ENCODE measurements at places on chromosomes 3 and 15.

DNA sequence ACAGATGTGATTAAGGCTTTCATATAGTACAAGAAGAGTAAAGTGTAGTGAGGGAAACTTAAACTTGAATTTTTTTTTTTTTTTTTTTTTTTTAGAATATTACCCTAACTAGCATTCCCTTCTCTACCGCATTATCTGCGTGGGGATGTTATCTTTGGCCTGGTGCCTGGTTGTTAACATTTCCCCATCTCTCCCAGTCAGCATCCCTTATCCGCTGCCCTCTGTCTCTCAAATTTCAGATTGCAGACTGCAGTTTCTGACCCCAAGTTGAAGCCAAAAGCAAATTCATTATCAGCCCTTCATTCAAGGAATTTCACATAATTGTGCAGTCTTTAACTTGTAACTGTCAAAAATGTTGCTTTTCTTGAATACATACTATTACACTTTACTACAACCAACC lies 353.0 kb downstream of the PLOD2 start:
- DNase-seq = no peak

GRCh38 chr3:11499144-11499543 lies 144.6 kb downstream of the VGLL4 start:
- DNase-seq = no peak

GRCh38 chr3:105119801-105120340 lies 246.8 kb upstream of the ALCAM start:
- DNase-seq = no peak

DNA sequence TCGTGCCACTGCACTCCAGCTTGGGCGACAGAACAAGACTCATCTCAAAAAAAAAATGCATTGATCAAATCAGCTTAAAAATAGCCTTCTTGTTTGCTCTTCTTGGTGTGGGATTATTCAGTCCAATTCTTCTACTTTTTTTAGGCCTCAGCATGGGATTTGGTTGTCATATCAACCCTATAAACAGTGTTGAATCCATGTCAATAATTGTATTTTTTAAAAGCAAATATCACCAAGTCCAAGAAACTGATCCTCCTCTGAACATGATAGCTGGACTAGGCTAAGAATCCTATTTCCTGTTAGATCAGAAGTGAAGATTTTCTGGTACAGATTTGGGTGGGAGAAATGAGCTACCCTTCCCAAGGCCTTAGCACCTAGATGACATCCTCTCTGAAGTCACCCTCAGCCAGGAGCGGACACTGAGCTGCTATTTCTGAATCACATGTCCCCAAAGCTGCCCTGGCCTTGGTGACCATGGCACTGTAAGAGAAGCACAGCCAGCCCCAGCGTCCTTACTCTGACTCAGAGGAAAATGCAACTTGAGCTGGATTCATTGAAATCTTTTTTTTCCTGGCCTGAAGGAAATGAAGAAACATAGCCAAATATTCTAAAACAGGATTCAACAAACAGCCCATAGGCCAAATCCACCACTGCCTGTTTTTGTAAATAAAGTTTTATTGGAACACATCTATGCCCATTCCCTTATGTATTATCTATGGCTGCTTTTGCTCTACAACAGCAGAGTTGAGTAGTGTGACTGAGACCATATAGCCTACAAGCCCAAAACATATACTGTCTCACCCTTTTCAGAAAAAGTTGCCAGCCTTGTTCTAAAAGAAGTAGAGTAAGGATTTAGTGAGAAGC lies 215.9 kb upstream of the CTDSPL start:
- DNase-seq = no peak

DNA sequence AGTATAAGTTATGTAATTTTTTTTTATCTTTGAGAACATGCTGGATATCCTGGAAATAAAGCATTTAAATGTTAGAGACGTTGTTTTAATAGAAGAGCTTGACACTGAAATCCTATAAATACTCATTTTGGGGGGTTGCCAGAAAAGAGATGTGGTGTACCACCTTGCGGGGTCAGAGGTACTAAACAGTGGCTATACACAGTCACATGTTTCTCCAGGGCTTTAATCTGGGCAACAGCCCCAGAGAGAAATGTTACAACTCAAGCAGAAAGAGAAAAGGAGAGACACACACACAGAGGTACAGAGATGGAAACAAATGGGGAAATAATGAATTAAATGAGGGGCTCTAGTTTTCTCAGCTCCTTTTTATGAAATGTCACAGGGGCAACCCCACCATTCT lies 113.8 kb downstream of the SENP2 start:
- DNase-seq = no peak

GRCh38 chr3:87414271-87414670 lies 137.9 kb upstream of the POU1F1 start:
- DNase-seq = no peak

- DNase-seq = no peak
Observed at GRCh38 chr3:51934991-51935885, 6.5 kb downstream of the RRP9 start.

DNA sequence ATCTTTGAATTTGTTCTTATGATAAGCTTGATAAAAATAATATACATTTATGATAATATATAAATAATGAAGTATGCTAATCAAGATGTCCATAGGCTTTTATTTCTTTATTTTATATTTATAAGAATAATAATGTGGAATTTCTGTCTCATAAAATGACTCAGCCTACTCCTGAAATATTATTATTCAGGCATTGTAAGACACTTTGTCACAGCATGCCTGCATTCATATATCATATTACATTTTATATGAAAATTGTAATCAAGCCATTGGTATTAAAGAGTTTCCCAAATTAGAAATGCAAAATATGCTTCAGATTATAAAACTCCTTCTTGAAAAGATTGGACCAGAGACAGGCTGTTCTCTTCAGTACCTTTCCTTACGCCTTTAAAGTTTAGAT lies 1303.7 kb upstream of the CADM2 start:
- no peak for DNase-seq

GRCh38 chr3:119613872-119614271 lies 16.2 kb downstream of the PLA1A start:
- no peak for DNase-seq

- no peak for DNase-seq
Observed at GRCh38 chr15:67086637-67086914, 21.2 kb downstream of the SMAD3 start.

DNA sequence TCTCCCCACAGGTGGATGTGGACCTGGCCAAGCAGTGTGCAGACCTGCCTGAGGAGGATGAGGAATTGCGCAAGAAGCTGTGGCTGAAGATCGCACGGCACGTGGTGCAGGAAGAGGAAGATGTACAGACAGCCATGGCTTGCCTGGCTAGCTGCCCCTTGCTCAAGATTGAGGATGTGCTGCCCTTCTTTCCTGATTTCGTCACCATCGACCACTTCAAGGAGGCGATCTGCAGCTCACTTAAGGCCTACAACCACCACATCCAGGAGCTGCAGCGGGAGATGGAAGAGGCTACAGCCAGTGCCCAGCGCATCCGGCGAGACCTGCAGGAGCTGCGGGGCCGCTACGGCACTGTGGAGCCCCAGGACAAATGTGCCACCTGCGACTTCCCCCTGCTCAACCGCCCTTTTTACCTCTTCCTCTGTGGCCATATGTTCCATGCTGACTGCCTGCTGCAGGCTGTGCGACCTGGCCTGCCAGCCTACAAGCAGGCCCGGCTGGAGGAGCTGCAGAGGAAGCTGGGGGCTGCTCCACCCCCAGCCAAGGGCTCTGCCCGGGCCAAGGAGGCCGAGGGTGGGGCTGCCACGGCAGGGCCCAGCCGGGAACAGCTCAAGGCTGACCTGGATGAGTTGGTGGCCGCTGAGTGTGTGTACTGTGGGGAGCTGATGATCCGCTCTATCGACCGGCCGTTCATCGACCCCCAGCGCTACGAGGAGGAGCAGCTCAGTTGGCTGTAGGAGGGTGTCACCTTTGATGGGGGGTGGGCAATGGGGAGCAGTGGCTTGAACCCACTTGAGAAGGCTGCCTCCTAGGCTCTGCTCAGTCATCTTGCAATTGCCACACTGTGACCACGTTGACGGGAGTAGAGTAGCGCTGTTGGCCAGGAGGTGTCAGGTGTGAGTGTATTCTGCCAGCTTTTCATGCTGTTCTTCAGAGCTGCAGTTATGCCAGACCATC lies 8.6 kb downstream of the VPS18 start:
- DNase-seq = no peak

DNA sequence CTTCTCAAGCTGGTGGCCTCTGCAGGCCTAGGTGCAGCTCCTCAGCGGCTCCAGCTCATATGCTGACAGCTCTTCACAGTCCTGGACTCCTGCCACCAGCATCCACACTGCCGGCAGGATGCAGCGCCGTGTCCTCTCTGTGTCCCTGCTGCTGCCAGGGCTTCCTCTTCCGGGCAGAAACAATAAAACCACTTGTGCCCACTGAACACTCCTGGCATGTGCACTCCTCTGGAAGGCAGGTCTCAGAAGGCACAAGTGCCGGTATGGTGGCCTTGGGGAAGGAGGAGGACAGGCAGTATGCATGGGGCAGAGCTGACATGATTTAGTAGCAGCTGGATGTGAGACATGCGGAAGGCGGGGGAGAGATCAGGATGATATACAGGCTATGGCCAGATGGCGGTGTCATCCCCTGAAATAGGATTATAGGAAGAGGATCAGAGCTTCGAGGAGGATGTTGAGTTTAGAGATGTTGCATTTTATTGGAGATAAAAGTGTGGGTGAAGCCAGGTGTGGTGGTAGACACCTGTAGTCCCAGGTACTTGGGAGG lies 7.5 kb upstream of the MAN2A2 start:
- DNase-seq = no peak

- no peak for DNase-seq
Observed at GRCh38 chr3:139659511-139659910, 18.3 kb downstream of the NMNAT3 start.

- DNase-seq = no peak
Observed at GRCh38 chr3:112974178-112974517, 755 bp downstream of the CD200R1 start.

GRCh38 chr15:34795267-34796081 lies at the start of gene ACTC1:
Gene ACTC1 (minus strand): TSS chr15:34795549. CDS start chr15:34794808, 741 bp downstream.
- DNase-seq = no peak

DNA sequence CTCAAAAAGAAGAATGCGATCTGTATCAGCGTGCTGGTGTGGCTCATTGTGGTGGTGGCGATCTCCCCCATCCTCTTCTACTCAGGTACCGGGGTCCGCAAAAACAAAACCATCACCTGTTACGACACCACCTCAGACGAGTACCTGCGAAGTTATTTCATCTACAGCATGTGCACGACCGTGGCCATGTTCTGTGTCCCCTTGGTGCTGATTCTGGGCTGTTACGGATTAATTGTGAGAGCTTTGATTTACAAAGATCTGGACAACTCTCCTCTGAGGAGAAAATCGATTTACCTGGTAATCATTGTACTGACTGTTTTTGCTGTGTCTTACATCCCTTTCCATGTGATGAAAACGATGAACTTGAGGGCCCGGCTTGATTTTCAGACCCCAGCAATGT lies 1.3 kb downstream of the P2RY1 start:
- DNase-seq = no peak

GRCh38 chr15:48336940-48337339 lies 5.7 kb downstream of the DUT start:
- DNase-seq = no peak

GRCh38 chr3:130773366-130773765 lies 26.7 kb upstream of the PIK3R4 start:
- no peak for DNase-seq

DNA sequence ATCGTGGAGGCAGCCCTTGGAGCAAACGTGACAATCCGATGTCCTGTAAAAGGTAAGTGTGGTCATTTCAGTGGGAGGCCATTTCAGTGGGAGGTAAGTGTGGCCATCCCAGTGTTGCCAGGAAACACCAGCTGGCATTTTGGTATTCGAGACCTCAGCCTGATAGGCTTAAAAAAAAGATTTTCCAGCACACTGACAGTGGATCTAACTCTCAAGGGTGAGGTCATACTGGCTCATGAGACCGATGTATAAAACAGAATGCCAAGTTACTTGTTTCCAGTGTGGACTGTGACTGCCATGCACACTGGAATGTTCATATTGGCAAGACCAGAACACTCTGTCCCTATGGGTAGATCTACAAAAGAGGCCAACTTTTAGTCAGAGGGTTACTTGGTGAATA lies 244.4 kb upstream of the GOLGA6L4 start:
- DNase-seq = no peak

DNA sequence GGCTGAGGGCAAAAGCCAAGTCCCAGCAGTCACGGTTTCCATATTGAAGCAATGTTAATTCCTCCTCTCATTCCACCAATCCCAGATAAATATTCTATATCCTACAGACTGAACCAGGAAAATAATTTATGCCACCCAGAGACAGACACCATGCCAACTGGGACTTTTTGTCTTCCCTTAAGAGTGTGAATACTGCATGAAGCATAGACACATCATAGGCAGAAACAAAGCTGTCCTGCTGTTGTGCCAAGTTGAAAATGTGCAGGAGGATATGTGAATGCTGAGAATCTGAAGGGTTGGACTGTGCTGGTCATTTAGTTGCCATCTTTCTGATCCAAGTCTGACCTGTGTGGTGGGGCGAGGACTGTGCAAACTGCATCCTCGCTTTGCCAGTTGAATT lies 37.7 kb downstream of the RFTN1 start:
- no peak for DNase-seq

DNA sequence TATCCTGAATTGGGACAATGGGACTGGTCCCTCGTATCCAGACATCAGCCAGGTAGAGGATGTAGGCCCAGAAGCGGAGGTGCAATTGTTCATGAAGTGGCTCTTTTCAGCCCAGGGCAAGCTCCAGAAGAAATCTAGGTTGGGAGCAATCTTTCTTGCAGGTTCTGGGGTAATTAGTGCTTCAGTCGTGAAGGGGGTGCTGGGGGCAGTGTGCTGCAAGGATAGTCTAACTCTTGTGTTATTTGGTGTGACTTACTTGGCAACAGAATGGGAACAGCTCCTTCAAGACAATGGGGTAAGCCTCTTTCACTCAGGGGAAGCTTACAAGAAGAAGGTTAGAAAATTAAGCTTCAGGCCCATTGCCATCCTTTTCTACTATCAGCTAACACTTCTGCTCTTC lies 273.0 kb downstream of the DIPK2A start:
- no peak for DNase-seq

GRCh38 chr3:76509179-76509830 lies 530.6 kb upstream of the ROBO2 start:
- no peak for DNase-seq

DNA sequence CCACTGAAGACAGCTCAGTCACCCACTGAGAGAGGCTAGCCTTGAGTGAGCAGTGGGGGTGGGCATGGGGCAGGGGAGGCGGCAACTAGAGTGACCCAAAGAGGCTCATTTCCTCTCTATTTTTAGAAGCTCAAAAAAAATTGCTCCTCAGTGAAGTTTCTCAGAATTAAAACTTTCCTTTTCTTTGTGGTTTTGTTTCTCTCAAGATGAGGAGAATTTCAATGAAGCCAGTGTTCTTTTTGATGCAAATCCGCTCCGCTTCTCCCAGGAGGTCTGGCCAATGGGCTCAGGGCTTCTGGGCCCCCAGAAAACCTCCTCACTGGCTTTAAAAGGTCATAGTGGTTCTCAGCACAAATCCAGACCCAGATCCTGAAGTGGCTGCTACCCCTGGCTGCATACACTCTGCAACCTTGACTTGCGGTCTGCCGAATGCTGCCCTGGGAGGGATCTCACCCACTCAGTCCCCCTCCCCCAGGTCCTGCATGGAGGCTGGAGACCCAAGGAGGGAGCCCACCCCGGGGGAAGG lies at the start of gene ACSBG1:
Gene ACSBG1 (minus strand): TSS at position 51 of the 526 bp plus-strand sequence. CDS start 64 bp downstream, outside the sequence.
- DNase-seq = no peak
